ENCODE measurements at places on chromosomes 12 and 14.

DNA sequence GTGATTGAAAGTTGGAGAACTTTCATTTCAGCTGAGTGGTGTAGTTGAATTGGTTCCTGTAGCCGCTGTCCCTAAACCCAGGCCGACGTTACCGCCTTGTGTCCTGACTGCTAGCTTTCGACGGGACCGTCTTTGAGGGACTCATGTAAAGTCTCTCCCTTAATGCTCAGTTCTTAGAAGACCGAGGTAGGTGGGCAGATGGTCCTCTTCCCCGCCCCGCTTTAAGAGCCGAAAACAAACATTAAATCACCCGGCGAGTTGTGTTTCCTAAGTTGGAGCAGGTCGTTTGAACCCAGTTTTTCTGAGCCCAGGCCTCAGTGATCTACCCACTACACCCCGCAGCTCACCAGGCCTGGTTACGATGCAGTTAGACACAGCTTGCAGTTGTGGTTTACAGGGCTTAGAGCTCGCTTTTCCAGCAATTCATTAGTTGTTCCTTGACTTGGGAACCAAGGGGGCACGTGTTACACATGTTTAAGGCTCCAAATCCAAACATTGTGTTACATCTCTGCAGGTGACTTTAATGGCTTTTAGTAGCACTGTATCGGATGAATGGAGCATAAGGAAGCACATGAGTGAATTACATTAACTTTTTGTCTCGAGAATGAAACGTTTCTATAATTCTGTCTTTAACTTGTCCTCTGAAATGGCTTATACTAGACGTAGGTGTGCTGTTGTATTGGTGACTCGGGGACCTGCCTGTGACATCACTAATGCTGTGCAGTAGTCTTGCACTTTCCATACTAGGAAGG lies 790 bp downstream of the NEDD1 start:
- DNase-seq: no peak

DNA sequence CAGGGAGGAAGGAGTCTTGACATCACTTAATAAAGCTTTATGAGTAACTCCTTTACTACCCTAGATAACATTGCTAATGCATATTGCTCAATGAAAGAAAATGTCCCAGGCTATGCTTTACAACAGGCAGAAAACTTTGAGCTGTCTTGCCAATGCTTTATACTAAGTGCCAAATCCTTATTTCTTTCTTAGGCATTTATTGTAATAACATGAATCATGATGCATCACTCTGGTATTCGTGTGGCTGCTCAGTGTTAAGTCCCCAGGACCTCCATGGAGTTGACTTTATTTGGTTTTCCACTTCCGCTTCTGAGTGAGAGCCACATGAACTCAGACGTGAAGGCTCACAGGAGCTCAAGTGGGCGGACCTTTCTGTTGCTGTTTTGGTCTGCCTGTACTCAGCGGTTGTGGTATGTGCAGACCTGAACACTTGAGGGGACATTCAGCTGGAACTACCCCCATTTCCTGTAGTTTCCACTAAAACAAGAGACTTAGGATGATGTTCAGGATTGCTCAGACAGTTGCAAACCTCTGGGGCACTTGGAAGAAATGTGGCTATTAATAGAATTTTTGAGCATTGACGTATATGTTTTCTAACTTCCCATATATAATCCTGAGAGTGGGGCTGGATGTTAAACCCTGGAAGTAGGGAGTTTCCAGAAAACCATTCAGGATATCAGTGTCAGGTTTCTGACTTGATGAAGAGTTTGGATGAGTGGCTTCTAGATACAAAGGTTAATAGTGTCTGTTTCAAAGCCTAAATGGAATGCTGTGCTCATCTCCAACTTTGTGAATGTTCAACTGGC lies 258.6 kb downstream of the MSRB3 start:
- no peak for DNase-seq

DNA sequence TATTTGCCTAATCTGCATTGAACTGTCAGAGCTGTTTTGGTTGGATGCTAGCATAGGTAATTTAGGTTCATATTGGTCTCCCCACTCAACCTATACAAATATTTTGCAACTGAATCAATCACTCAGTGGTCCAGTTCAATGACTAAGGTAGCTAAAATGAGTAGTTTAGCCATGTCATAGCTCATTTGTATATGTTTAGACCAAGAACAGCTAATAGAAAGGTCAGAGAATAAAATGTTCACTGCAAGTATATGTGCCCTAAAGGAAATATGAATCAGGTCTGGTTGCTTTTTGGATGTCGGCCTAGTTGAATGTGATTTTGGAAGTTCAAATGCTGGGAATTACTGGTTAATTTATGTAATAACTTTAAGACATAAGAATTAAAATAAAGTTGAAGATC lies 883.9 kb downstream of the LRFN5 start:
- no peak for DNase-seq

GRCh38 chr12:109600481-109600880 lies 26.9 kb downstream of the MVK start:
- DNase-seq: no peak

GRCh38 chr12:47397664-47398281 lies 308.1 kb downstream of the RPAP3 start:
- DNase-seq: no peak

DNA sequence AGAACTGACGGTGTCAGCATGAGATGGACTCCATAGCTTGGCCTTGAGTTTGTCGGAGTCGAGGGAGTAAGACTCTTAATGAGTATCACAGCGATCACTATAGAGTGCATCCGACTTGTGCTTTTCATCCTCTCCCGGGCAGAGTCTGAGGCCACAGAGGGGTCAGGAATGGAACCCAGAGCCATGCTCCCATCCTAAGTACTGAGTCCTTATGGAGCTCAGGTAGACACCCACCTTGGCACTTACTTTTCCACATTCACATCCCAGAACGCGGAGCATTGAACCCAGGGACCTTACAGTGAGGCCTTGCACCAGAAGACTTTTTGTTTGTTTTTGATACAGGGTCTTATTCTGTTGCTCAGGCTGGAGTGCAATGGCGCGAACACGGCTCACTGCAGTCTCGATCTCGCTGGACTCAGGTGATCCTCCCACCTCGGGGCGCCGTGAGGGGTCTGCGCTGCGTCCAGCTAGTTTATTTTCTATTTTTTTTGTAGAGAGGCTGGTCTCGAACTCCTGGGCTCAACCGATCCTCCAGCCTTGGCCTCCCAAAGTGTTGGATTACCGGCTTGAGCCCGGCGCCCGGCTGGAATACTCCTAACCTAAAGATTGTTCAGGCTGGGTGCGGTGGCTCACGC lies 719 bp upstream of the SRSF9 start:
- no peak for DNase-seq

DNA sequence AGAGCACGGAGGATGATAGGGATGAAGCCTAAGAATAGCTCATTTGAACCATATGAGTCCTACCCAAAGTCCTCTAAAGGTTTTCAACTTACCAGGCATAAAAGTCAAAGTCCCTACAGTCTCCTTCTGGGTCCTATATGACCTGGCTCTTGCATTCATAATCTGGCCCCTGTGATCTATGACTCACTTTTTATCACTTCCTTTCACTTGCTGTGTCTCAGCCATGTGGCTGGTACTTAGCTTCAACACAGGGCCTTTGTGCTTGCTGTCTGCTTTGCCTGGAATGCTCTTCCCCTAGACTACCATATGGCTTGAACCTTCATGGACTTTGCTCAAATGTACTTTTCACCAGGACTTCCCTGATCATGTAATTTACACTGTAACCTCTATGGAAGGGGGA lies 137.6 kb upstream of the TMTC1 start:
- DNase-seq: no peak

GRCh38 chr12:9707356-9707755 lies 25.5 kb downstream of the CLECL1 start:
- DNase-seq: no peak

- DNase-seq: peak; percentile 2
Observed at GRCh38 chr12:114625294-114625851, 58.6 kb downstream of the TBX3 start.

Measured in stimulated activated CD8-positive, alpha-beta memory T cell treated with anti-CD3 and anti-CD28 coated beads, Interleukin-7, amount 100 ng/mL, for 1 hour (primary cell).